ENCODE measurements at places on chromosomes 3 and 15.

GRCh38 chr15:51879555-51879954 lies 50.1 kb downstream of the TMOD3 start:
- DNase-seq, result no peak

DNA sequence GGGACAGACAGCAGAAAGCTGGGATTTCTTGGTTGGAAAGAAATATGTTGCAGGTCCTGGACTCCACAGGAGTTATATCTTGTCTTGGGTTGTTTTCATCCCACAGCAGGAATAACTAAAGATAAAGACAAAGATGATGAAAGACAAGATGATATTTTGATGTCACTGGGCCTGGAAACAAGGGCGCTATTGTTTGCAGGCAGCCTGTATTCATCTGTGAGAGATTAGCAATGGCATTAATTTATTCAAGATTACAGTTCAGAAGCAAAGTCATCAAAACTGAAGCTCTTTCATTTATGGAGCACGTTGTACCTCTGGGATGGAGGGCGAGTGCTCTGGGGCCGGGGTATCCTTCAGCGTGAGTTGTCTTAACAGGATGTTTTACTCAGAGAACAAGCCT lies 213.8 kb downstream of the LRTM1 start:
- DNase-seq, result no peak

- no peak for DNase-seq
Measured at GRCh38 chr15:69914960-69915359, 182.8 kb downstream of the TLE3 start.

DNA sequence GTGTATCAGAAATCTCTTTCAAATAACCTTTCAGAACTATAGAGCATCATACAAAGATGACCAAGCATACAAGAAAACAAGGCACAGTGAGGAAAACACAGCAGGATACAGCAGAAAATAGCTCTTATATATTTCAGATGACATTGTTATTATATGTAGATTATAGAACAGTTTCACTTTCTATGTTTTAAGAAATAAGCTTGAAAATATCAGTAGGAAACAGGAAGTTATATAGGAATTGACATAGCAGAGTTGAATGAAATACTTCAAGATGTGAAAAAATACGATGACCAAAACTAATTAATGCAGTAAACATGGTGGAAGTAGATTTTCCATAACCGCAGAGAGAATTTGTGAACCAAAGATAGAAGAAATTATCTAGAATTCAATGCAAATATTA lies 75.2 kb downstream of the LYSMD4 start:
- DNase-seq, result no peak

- no peak for DNase-seq
Measured at GRCh38 chr15:58081456-58081855, 15.9 kb upstream of the ALDH1A2 start.
